ENCODE measurements at places on chromosomes 4 and X. TPM values are rescaled to one million over a fixed set of nuclear protein-coding genes. Genes with fewer than 3 reads are reported as not detected.

- H3K4me1 ChIP-seq, result no peaks in the 10 kb centered on the region
- no peaks in the 10 kb centered on the region for H3K27me3 ChIP-seq
- no peak overlapping the region for H3K4me3 ChIP-seq
- H3K27ac ChIP-seq, result no peak overlapping the region
Observed at GRCh38 chrX:81195712-81196111, 6.0 kb downstream of the HMGN5 start.

GRCh38 chr4:82057990-82058544, 315.7 kb downstream of the HNRNPD start:
- DNase-seq, result no peak
- H3K4me3 ChIP-seq, result no peak overlapping the region
- H3K27ac ChIP-seq, result no peak overlapping the region

GRCh38 chr4:140630246-140630645, 61.5 kb upstream of the UCP1 start:
- no peak overlapping the region for H3K4me3 ChIP-seq
- H3K4me1 ChIP-seq, result no peaks in the 10 kb centered on the region
- no peak for DNase-seq
- H3K27me3 ChIP-seq, result no peaks in the 10 kb centered on the region

GRCh38 chrX:53268173-53268572, 13.2 kb downstream of the IQSEC2 start:
- DNase-seq, result no peak
- no peak overlapping the region for H3K27ac ChIP-seq
- no peaks in the 10 kb centered on the region for H3K36me3 ChIP-seq
- H3K4me3 ChIP-seq, result no peak overlapping the region

The JAKMIP1 gene
- total RNA-seq, result 7.6 TPM

The EDA gene
- 12.1 TPM for total RNA-seq
